ENCODE measurements at places on chromosomes 2 and 18.

- DNase-seq: no peak
Measured at GRCh38 chr2:239660390-239661230, 259.8 kb upstream of the HDAC4 start.

DNA sequence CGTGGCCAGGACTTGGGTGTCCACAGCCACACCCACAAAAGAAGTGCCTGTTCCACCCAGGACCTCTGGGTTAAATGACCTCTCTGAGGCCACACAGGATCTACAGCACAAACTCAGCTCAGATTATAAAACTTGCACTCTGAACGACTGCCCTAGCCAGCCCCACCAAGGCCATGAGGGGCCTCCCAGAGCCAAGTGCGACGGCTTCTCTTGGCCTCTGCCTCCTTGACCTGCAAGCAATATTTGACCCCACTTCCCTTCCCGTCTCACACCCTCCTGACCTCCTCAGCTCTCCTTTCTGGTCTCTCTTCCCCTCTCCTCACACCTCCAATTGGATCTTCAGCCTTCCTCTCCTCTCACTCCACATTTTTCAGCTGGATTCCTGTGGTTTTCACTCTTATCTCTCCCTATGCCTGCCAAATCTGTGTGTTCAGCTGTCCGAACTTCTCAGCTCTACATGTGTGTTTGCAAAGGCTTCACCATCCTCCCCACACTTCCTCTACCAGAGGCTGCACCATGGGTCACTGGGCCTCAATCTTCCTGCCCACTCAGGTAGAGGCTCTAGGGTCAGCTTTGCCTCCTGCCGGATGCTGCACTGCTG, 25.3 kb upstream of the STEAP3 start:
- no peak for DNase-seq

DNA sequence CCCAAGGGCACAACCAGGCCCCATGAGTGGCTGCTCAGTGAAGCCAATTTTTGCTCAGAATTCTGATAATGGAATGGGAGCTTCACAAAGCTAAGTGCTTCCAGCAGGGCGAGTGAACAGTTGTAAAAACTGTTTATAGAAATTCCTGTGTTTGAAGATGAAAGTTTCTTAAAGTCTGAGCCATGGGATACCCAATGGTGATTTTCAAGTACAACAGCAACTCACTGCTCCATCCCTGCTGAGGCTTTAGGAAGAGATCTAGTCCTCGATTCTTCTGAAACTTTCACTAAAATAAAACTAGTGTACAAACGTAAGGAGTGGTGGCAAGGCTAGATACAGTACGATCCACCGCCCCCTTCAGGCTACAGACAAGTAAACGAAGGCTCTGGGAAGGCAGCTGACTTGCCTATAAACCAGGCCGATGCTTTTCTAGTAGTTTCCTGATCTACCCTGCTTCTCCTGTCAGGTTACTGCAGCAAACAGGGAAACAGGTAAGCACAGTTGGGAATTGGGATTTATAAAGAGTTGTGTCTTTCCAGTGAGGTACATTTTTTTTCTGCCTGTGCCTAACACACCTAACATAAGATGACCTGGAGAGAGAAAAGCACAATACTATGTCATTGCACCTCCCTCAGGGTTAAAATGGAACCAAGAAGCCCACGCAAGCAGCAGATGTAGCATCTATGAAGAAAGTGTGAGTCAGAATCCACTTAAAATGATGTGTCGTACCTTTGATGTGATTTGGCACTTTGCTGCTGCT, 108.7 kb downstream of the UXS1 start:
- no peak for DNase-seq

DNA sequence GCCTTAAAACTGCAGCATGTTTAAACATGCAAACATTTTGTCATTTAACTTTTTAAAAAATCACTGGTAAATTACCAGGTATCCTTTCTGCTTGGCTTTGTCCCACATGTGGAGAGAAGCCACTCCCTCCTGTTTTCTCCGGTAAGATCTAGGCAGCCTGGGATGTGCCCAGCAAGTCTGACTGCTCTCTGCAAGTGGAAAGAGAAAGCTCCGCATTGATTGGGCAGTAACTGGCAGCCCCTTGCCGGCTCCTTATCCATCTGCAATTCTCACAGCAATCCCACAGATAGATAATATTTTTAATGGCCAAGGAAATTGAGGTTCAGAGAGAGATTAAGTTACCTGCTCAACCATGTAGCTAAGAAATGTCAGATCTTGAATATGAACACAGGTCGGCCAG, 136.1 kb downstream of the TMEM200C start:
- no peak for DNase-seq

- peak; percentile 74 for DNase-seq
Measured at GRCh38 chr2:234500394-234501006, 3.6 kb upstream of the ARL4C start.

- DNase-seq: no peak
Measured at GRCh38 chr2:236628981-236629605, 59.5 kb downstream of the ACKR3 start.

DNA sequence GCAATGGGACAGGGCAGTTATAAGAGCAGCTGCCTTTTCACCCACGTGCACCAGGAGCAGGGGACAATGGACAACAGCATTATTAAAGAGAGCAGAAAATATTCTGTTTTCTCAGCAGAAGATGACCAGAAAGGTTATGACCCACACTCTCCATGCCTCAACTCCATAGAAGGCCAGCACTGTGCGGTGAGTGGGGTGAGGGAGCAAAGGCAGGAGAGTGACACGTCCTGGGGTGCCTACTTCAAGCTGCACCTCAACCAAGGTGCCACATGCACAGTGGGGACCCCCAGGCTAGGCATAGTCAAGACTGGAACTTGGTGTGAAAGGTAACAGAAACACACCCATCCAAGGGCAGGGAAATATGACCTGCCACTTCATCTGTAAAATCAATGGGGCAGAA, 50.4 kb downstream of the POLR1A start:
- DNase-seq: no peak

DNA sequence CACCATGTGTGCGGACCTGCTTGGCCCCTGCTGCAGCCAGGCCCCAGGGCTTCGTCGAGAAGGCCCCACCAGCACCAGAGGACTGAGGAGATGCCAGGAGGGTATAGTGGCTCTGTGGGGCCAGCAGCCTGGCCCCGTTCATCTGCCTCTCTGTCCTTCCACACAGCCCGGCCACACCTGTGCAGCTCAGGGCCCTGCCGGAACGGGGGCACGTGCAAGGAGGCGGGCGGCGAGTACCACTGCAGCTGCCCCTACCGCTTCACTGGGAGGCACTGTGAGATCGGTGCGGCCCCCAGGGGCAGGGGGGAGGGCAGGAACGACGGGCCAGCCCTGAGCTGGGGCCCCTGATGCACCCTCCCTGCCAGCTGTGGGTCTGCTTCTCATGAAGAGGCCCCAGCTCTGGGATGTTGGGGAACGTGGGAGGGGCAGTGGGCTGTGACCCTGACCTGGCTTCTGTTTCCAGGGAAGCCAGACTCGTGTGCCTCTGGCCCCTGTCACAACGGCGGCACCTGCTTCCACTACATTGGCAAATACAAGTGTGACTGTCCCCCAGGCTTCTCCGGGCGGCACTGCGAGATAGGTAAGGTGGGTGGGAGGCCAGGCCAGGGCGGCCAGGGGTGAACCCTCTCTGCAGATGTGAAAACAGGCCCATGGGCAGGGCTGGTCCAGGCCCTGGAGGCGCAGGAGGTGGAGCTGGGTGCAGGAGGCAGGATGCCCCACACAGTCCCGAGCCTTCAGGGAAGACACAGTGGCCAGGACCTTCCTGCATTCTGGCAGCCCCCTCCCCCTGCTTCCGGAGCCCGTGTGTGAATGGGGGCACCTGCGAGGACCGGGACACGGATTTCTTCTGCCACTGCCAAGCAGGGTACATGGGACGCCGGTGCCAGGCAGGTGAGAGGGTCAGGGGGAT, 50.3 kb downstream of the MTERF4 start:
- DNase-seq: no peak

DNA sequence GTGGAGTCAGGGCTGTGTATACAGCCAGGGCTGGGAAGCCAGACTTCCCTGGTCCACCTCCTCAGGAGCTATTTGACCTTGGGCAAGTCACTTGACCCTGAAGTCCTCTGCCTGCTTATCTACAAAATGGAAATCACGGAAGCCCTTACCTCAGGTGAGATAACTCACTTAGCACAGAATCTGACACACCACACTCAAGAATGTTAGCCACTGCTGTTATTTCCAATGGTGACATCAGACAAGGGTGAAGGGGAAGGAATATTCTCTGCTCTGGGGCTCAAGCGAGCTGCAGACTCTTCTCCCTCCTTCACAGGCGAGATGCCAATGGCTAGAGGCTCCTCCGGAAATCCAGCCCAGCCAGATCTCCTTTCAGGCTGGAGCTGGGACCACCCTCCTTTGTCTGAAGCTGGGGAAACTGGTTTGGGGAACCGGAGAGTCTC, 189.6 kb downstream of the HAUS1 start:
- no peak for DNase-seq

GRCh38 chr2:99602476-99602875, 112.7 kb upstream of the REV1 start:
- no peak for DNase-seq

GRCh38 chr2:42792087-42792582, 248 bp downstream of the HAAO start:
- DNase-seq: no peak

- no peak for DNase-seq
Measured at GRCh38 chr2:30643674-30644073, 163.6 kb downstream of the CAPN13 start.

- DNase-seq: no peak
Measured at GRCh38 chr2:194464964-194465638, 1191.9 kb upstream of the SLC39A10 start.
